ENCODE measurements at places on chromosomes 12 and 14.
A peak's percentile ranks its signal among the peaks of the same experiment; 100 is the strongest.

DNA sequence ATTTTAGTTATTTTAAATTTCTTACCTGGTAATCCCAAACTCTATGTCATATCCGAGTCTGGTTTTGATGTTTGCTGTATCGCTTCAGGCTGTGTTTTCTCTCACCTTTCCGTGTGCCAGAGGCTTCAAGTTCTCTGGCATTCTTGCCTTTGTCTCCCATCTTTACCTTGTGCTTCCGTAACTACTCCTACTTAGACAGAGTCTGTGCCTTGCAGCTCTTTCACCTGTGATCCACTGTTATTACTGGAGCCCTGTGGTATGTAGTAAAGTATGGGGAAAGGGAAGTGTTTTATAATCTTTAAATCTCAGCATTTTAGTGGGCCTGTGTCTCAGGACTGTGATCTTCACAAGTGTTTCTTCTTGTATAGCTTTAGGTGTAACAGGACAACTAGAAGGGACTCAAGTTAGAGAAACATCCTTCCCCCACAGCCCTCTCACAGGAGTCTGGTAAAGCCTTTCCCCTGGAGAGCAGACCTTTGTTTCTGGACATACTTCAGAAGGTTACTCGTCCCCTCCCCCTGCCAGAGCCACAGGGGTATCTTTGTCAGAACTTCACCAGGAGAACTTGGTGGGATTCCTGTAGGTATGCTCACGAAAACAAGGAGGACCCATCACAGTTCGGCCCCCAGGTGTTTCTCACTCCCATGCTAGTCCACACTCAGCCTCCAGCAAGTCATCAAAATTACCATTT, 11.1 kb downstream of the IFNG start:
- no peaks in the 10 kb centered on the region for H3K27me3 ChIP-seq
- H3K36me3 ChIP-seq: peaks cover 31% of the 10 kb centered on the region
- no peak for DNase-seq
- no peak overlapping the region for H3K4me3 ChIP-seq
- no peak overlapping the region for H3K27ac ChIP-seq
- H3K4me1 ChIP-seq: peaks cover 50% of the 10 kb centered on the region

DNA sequence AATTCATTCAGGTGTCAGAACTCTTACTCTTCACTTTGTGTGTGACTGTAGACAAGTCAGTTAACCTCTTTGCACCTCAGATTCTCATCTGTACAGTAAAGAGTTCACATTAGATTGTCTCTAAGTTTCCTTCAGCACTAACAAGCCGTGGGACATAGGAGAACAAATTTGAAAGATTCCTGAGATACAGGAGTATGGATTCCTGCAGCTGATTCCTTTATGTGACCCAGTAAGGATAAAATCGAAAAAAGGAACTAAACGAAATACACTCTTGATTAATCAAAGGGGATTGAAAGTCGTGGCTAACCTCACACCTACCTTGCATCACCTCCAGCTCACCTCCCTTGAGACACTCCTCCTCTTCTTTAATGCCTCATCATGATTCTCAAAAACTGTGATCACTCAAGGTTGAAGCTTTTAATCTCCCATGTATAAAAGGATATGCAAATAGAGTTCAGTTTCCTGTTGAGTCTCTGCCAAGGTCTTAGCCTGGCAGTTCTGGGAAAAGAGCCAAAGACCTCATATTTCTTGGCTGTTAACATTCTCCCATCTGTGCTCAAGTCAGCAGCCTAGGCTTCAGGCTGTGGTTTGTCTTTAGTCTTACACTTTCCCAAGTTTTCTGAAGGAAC, 156.6 kb downstream of the DAD1 start:
- no peak for DNase-seq
- H3K27ac ChIP-seq: no peak overlapping the region
- H3K4me3 ChIP-seq: no peak overlapping the region
- H3K27me3 ChIP-seq: no peaks in the 10 kb centered on the region
- no peaks in the 10 kb centered on the region for H3K36me3 ChIP-seq
- no peaks in the 10 kb centered on the region for H3K4me1 ChIP-seq

DNA sequence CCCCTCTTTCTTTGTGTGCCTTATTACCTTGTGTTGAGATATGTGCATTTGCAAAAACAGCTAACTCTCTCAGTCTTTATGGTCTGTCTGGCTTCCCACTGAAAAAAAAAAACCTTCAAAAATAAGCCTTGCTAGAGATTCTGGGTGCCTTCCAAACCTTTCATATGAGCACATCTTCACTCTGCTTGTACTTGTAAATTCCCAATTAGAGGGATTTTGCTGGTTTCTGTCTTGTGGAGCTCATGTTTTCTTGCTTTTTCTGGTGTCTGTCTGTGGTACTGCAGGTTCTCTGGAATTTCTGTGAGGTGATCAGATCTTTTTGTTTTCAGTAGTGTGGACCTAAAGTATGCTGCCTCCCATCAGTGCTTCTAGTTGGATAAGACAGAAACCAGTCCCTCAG, 100.1 kb downstream of the PIK3C2G start:
- H3K4me3 ChIP-seq: no peak overlapping the region
- no peaks in the 10 kb centered on the region for H3K4me1 ChIP-seq
- DNase-seq: no peak
- no peaks in the 10 kb centered on the region for H3K27me3 ChIP-seq
- no peaks in the 10 kb centered on the region for H3K36me3 ChIP-seq

DNA sequence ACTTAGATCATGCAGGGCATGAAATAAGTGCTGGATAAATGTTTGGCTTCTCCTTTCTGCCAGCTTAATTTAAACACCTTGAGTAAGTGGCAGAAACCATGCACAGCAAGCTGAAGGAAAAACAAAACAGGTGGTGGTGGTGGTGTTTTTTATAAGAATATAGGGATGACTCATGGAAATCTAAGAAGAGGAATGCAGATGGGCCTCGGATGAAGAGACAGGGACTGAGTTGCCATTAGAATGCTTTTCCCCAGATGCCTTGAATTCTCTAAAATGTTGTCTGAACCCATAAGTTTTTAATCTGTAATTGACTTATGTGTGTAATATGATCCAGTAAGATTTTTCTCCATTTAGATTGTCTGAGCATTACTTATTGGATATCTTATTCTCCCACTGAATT, 93.1 kb upstream of the ZDHHC17 start:
- H3K4me1 ChIP-seq: peaks cover 4% of the 10 kb centered on the region
- no peak for DNase-seq
- H3K36me3 ChIP-seq: no peaks in the 10 kb centered on the region
- no peak overlapping the region for H3K4me3 ChIP-seq

DNA sequence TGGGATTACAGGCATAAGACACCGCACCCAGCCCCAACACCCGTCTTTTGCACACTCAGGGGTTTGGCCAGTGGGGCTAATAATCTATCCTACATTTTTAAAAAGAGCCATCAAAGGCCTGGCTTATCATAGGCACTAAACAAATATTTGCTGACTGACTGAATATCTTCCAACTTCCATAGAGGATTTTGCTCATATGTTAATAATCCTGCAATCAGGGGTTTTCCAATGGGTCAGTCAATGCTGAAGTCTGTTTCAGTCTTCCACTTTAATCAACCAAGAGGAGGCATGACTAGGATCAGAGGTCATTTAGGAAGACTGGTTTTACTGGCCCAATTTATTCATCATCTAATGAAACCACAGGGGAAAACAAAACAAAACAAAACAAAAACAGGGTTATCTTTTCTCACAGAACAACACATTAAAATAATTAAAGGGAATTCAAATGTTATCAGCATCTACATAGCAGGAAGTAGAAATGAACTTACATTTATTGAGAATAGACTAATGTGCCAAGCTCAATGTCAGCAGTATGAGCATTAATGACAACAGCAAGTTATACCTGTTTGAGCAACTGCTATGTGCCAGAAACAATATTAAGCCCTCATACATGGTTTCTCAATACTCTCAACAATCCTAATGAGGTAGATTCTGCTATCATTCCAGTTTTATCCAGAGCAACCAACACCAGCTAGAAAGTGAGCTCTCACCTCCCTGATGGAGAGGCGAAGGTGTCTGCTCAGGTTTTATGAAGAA, 372.2 kb downstream of the EGLN3 start:
- no peak overlapping the region for H3K4me3 ChIP-seq
- H3K27ac ChIP-seq: no peak overlapping the region
- H3K4me1 ChIP-seq: no peaks in the 10 kb centered on the region
- no peak for DNase-seq
- H3K36me3 ChIP-seq: no peaks in the 10 kb centered on the region

DNA sequence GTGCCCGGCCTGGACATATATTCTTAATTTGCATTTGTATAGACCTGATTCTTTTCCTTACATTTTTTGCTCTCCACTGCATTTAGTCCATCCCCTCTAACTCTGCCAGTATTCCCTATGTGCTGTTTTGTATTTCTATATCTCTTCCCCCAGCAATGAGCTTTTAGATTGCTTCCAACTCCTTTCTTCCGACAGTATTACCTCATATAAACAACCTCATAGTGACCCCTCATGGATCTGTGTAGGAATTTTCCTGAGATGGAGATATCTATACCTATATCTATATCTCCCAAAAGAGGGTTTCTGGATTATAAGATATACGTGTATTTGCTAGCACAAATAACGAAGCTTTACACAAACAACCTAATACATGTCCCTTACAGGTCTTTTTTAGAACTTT, 161.9 kb downstream of the CRADD start:
- no peaks in the 10 kb centered on the region for H3K27me3 ChIP-seq
- H3K27ac ChIP-seq: no peak overlapping the region
- no peak for DNase-seq
- H3K4me3 ChIP-seq: no peak overlapping the region
- H3K4me1 ChIP-seq: no peaks in the 10 kb centered on the region
- peaks cover 6% of the 10 kb centered on the region for H3K36me3 ChIP-seq

- no peak for DNase-seq
- H3K4me3 ChIP-seq: no peak overlapping the region
- H3K27ac ChIP-seq: no peak overlapping the region
- no peaks in the 10 kb centered on the region for H3K36me3 ChIP-seq
These were observed 7.4 kb upstream of the KRT81 start for GRCh38 chr12:52298677-52299190.

GRCh38 chr12:22689876-22690275, 64.9 kb downstream of the ETNK1 start:
- no peak overlapping the region for H3K27ac ChIP-seq
- no peak overlapping the region for H3K4me3 ChIP-seq

DNA sequence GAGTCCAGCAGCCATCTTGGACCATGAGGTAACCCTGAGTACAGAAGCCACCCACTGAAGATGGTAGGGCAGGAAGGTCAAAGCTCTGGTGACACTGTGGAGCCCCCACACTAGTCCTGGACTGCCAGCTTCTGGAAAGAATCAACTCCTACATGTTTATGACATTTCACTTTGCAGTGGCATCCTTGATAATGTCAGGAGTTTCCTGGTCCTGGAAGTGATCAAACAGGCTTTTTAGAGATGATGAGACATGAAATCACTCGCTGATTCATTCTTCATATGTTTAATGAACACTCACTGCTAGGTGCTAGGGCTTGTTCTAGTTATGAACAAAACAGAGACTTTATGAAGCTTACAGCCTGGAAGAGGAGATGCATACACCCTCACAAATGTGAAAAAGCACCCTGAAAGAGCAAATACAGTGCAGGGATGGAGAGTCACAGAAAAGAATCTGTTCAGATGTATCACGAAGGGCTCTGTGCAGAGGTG, 15.8 kb upstream of the HNF1A start:
- no peak overlapping the region for H3K4me3 ChIP-seq
- H3K27me3 ChIP-seq: peaks cover 3% of the 10 kb centered on the region
- no peak for DNase-seq

GRCh38 chr12:107148107-107148506, 54.8 kb upstream of the CRY1 start:
- no peaks in the 10 kb centered on the region for H3K36me3 ChIP-seq
- peaks cover 2% of the 10 kb centered on the region for H3K27me3 ChIP-seq
- no peaks in the 10 kb centered on the region for H3K4me1 ChIP-seq
- no peak overlapping the region for H3K4me3 ChIP-seq

GRCh38 chr14:93089521-93090269, 26.0 kb downstream of the ITPK1 start:
- DNase-seq: no peak
- no peak overlapping the region for H3K27ac ChIP-seq
- peaks cover 13% of the 10 kb centered on the region for H3K4me1 ChIP-seq
- H3K4me3 ChIP-seq: no peak overlapping the region

DNA sequence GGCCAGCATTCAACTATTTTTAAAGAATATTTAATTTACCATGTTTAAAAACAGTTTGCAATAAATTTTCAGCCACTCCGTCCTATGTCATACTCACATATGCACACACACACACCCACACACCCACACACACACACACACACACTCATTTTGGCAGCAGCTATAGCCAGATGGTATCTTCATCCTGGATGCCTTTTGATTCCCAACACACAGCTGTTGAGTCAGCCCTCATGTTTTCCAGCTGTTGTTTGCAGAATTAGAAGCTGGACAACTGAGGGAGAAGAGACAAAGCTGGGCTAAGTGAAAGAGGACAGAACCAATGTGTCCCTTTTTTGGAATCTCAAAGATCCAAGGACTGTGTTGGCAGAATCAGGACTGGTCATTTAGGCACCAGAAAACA, 80.0 kb upstream of the EGLN3 start:
- no peak overlapping the region for H3K27ac ChIP-seq
- peaks cover 20% of the 10 kb centered on the region for H3K4me1 ChIP-seq
- H3K36me3 ChIP-seq: peaks cover 6% of the 10 kb centered on the region
- DNase-seq: no peak
- H3K4me3 ChIP-seq: no peak overlapping the region

GRCh38 chr14:81435391-81436295, 35.5 kb upstream of the STON2 start:
- peaks cover 2% of the 10 kb centered on the region for H3K36me3 ChIP-seq
- peaks cover 66% of the 10 kb centered on the region for H3K27me3 ChIP-seq
- peak overlapping the region; percentile 78 for H3K4me3 ChIP-seq
- DNase-seq: no peak
- H3K4me1 ChIP-seq: peaks cover 13% of the 10 kb centered on the region

DNA sequence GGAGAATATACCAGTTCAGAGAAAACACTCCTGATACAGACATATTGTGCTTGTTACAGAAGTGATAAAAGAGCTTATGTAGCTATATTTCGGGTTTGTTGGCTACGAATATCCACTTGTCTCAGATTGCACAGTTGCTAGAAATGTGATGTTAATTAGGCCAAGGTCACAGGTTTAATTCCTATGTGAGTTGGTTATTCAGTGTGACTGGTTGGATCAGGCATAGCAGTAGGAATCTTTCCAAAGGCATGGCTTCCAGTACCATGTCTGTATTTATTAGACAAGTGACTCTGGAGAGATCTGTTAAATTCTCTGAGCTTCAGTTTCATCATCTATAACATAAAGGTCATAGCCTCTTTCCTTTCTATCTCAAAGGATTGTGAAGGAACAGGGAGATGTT, 152.7 kb upstream of the KITLG start:
- no peaks in the 10 kb centered on the region for H3K36me3 ChIP-seq
- no peaks in the 10 kb centered on the region for H3K27me3 ChIP-seq
- DNase-seq: no peak
- H3K4me3 ChIP-seq: no peak overlapping the region
- no peak overlapping the region for H3K27ac ChIP-seq
- no peaks in the 10 kb centered on the region for H3K4me1 ChIP-seq

GRCh38 chr14:69705706-69706105, 61.2 kb upstream of the SRSF5 start:
- H3K4me3 ChIP-seq: peak overlapping the region; percentile 49
- peak overlapping the region; percentile 58 for H3K27ac ChIP-seq
- H3K4me1 ChIP-seq: peaks cover 93% of the 10 kb centered on the region
- no peak for DNase-seq

GRCh38 chr12:128818065-128819022, 5.4 kb downstream of the SLC15A4 start:
- H3K27me3 ChIP-seq: no peaks in the 10 kb centered on the region
- peaks cover 40% of the 10 kb centered on the region for H3K36me3 ChIP-seq
- DNase-seq: no peak
- no peak overlapping the region for H3K4me3 ChIP-seq
- peak overlapping the region; percentile 59 for H3K27ac ChIP-seq

- H3K27ac ChIP-seq: no peak overlapping the region
- DNase-seq: no peak
- H3K4me1 ChIP-seq: no peaks in the 10 kb centered on the region
These were observed 20.4 kb upstream of the PAPOLA start for GRCh38 chr14:96481731-96482314.
